ENCODE measurements at places on chromosomes 13 and 19.

DNA sequence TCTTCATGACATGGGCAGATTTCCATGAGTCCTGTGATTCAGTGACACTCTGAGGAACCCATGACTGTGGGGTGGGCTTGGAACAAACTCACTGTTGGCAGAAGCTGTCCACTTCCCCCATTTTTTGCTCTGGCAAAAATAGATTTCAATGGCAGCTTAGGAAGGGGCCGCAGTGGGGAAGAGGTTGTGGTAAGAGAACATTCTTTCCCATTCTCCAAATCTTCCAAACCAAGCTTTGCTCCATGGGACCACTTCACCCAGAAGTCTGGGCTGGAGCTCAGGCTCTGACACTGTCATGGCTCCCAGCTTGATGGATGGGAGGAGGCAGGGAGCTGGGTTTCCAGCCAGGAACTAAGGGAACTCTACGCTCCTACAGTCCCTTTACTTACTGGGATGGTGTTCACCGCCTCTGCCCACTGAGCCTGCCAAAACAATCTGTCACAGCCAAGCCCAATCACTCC is 24.9 kb upstream of the MEDAG start:
- DNase-seq: no peak

DNA sequence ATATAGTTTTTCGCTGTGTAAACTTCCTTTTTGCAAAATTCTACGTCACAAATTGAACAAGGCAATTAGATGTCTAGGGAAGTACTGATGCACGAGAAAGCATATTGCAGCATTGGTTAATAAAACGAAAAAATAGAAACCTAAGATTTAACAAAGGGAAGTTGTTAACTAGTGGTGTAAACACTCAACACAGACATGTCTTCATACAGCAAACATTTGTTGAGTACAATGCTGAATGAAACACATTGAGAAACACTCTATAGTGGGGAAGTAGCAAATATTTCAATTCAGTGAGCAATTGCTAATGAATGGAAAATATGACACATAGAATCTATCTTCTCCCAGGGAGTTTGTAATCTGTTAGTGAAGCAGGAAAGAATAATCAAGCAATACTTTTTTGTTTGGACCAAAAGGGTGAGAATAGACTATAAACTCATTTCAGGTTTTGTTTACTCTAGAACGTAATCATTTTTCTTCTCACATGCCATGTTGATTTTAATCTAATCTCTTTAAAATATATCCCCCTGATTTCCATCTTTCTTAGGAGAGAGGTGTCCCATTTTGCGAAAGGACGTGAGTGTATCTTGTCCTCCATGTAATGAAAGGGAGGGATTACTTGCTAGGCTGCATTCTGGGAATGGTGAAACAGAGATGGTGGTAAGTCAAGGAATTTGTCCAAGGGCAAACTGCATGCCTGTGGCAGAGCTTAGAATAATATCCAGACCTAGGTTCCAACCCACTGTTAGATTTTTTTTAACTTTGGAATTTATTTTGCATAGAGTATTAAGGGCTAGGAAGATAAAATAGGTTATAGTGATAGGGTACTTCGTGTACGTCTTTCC is 1.7 kb upstream of the ANKRD10 start:
- no peak for DNase-seq

- no peak for DNase-seq
Observed at GRCh38 chr13:24194447-24194846, 33.9 kb downstream of the SPATA13 start.

GRCh38 chr19:38497907-38498306 is 64.4 kb downstream of the RYR1 start:
- no peak for DNase-seq

DNA sequence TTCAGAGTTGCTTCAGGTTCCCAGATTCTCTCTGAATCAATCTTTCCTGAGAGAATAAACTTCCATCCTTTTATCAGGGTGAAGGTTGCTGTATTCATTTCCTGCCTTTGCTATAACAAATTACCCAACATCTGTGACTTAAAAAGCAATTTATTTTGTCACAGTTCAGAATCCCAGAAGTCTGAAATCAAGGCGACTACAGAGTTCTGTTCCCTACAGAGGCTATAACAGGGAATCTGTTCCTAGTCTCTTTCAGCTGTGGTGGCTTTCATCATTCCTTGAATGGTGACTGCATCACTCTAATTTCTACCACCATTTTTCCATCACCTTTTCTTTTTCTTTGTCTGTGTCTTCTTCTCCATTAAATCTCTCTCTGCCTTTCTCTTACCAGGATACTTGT is 459.3 kb upstream of the PRR20A start:
- DNase-seq: no peak

- no peak for DNase-seq
Observed at GRCh38 chr19:8214802-8215201, 5.6 kb downstream of the CERS4 start.

GRCh38 chr19:2332341-2333026 is 4.0 kb downstream of the SPPL2B start:
- no peak for DNase-seq

DNA sequence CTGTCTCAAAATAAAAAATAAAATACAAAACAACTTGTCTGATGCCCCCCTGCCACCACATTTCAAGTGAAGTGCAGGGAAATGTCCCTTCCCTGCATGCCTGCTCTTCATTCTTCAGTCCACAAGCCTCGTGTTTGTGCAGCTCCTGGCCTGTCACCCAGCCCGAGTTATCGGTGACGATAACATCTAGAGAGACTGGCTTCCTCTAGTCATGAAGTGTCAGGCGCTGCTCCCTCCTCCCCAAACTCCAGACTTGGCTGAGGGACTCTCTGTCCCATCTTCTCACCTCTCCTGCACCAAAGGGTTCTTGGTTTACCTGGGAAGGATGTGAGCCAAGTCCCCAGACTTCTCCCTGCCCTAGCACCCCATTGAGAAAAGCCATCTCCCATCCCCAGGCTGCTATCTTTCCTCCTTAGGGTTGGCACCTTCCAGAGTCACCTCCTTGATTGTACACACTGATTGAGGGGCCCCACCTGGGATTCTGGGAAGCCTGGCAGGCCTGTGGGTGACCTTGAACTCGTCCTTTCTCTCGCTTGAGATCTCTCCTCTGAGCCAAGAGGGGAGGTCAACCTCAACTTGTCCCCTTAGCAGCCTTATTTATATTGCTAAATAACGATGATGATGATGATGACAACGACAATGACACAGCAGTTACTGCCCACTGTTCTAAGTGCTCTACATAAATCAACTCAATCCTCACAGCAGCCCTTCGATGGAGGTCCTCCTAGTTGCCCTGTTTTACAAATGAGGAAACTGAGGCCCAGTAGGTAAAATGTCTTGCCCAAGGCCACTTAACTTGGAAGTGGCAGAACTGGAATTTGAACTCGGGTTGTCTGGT is 13.1 kb upstream of the PLAUR start:
- DNase-seq: no peak

GRCh38 chr19:48296963-48297734 is 27.3 kb downstream of the ZNF114 start:
- DNase-seq: no peak

DNA sequence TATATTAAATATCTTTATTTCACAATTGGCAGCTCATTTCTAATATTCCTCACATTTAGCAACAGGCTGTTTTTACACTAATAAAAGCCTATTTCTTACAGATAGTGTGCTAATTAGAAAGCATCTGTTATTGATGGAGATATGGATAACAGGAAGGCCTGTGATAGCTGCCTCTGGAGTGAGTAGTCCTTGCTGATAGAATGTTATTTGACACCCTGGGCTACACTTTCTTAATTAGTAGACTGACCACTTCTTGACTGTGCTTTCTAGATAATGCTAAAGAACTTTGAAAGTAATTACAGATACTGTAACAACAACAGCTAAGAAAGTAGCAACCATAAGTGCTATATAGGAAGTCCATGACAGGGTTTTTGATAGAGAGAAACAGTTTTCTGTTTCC is 554.3 kb downstream of the DIAPH3 start:
- DNase-seq: no peak

DNA sequence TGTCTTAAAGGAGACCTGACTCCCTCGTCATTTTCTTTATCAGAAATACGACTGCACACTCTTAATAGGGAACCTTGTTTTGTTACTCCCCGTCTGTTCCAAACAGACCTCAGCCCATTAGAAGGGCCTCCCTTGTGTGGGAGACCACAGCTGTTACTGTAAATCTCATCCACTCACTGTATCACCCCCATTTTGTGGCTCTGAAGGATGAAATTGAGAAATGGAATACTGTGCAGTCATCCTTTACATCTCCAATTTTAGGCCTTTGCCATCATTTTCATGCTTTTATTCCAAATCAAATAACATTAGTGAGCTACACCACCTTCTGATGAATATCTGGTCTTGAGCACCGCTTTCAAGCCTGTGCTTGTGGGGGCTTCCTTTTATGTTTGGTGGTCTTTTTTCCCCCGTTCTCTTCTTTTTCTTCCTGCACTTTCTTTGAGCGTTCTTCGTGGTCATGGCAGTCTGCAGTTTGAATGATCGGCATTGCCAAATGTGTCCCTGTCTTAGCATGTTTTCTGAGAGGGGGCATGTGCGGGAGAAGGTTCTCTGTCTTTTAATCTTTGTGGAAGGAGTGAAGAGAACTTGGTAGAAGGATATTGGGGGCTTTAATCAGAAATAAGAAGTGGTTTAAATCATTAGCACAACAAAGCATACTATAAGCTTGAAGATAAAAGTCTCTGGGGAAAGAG is 65.8 kb downstream of the GGACT start:
- DNase-seq: no peak

GRCh38 chr13:114123876-114124275 is 8.5 kb downstream of the RASA3 start:
- DNase-seq: no peak

DNA sequence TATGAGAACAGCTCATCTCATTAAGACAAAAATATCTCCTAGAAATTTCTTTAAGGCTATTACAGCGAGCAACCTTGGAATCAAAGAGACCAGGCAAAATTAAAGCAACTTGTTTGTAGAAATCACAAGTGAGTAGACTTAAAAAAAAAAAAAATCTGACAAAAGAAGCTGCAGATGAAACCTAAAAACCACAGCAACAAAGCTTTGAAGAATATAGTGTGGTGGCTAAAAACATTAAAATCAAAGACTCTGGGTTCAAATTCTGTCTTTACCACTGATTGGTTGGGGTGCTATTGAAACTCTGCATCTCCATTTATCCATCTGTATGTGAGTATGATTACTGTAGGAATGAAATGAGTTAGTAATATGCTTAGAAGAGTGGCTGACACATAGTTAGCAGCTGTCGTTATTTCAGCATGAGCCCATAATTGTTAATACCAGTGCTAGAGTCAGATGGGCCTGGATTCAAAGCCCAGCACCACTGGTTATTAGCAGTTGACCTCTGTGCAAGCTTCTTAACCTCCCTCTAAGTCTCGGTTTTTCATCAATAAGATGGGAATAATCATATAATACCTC is 157.6 kb downstream of the FOXO1 start:
- no peak for DNase-seq

- DNase-seq: no peak
Observed at GRCh38 chr19:3653865-3654513, 27.4 kb upstream of the CACTIN start.

GRCh38 chr13:66036024-66036614 is 1194.0 kb downstream of the PCDH9 start:
- DNase-seq: no peak

DNA sequence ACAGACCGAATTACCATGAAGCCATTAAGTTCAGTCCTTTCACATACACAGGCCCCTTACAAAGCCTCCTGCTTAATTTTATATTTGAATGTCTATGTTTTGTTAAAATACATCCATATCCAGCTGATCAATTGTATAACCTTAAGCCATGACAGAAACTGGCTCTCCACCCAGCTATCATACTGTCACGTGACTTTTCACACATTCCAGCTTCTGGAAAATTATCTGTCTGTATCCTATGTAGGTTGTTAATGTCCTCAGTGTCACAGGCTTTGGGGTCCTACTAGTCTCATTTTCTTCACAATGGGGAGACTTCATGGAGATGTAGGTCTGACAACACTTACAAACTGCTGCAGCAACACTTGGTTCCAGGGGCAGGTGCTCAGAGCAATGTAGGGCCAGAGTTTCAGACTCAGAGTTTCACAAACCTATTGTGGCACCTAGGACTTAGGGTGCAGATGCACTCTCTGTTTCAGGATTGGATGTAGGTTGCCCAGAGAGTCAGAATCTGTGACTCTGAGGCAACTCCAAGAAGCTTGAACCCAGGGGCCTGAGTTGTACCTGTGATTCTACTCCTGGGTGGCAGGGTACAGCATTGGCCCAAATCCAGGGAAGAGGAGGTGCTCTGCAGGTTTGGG is 69.6 kb upstream of the PCDH20 start:
- DNase-seq: no peak

DNA sequence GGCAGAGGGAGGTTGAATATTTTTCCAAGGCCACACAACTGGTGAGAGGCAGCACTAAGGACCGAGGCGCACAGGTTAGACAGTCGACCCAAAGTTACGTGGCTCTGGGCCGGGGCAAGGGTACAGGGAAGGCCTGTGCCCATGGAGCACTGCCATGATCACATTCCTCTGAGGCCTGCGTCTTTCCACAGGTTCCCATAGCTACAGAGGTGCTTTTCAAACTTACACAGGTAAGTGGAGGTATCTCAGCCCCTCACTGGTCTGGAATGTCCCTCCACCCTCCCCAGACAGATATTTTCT is 814 bp downstream of the ZNF211 start:
- DNase-seq: no peak

- DNase-seq: no peak
Observed at GRCh38 chr19:16043156-16043757, 33.0 kb upstream of the TPM4 start.

DNA sequence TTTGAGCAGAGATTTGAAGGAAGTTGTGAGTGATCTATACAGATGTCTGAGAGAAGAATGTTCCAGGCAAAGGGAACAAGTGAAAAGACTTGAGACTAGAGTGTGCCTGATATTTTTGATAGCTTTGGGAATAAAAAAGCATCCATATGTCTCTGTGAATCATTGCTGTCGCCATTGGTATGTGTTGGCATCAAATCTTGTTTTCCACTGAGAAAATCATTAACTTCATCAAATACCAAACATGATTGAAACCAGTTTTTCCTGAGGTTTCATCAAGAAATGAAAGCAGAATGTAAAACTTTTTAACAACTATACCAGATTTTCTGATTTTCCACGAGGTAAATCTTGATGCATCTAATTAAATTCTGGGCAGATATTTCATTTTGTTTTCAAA is 862.6 kb downstream of the DIAPH3 start:
- DNase-seq: no peak

DNA sequence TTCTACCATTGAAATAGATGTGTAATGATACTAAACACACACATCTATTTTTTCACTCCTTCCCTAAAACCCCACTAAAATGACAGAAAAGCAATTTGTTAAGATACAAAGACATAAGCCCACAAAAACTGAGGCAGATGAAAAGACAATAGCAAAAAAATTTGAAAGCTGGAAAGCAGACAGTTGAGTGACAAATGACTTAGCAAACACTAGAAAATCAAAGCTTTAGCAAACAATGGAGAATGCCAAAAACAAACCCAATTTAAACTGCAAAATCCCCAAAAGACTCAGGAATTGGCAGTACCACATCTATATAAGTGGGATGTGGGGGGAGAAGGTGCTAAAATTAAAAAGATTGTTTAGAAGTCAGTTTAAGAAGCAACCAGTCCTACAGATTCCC is 9.5 kb downstream of the TSC22D1 start:
- DNase-seq: no peak

GRCh38 chr19:14480700-14481079 is 5.5 kb upstream of the PTGER1 start:
- no peak for DNase-seq

- DNase-seq: peak; percentile 60
Observed at GRCh38 chr13:112689303-112690245, at the start of gene ATP11A. ATP11A (plus strand) TSS chr13:112690038; CDS start chr13:112690417, 379 bp downstream.

GRCh38 chr13:109163037-109163379 is 533.6 kb downstream of the MYO16 start:
- DNase-seq: no peak
